ENCODE measurements at places on chromosomes 12 and 14.

DNA sequence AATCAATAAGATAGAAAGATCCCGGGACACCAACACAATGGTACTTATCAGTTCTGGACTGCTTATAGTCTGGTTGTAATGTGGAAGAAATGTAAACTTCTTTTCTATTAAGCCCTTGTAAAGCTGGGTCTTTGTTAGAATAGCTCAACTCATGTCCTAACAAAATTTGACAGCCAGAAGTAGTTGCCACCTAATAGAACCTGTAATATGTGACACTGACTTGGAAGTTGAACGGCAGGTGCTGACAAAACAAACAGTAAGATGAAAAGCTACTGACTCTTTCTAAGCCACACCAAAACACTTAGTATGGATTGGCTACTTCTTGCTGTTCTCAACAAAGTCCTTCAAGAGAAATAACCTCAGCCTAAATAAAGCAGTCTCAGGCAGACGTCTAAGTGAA, 56.6 kb downstream of the KIF21A start:
- no peak for DNase-seq

DNA sequence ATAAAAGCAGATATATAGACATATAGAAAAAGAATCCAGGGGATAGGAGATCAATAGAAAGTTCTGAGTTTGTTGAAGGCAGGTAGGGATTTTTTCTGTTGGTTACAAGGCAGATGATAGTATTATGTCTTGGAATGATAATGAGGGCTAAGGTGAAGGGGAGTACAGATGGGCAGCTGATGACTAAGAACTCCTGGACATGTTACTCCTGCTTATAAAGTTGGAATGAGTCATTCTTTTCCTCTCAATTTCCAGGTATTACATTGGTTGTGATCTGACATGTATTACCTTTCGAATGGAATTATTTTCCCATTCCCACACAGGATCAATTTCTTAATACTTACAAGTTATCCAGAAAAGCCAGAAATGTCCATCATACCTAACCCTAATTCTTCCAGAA, 545.2 kb upstream of the MGAT4C start:
- no peak for DNase-seq

GRCh38 chr14:77120771-77121743, 20.5 kb downstream of the ZDHHC22 start:
- no peak for DNase-seq

DNA sequence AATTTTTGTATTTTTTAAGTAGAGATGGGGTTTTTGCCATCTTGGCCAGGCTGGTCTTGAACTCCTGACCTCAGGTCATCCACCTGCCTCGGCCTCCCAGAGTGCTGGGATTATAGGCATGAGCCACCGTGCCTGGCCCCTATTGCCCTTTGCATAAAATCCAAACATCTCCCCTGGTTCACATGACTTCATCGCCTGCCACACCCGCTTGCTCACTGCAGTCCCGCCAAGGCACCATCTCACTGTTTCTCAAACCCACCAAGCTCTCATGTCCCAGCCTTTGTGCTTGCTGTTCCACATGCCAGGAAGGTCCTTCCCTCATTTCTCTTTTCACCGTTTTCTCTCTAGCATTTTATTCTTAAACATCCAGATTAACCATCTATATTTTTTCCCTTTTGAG, 9.7 kb downstream of the RHOF start:
- DNase-seq = no peak

DNA sequence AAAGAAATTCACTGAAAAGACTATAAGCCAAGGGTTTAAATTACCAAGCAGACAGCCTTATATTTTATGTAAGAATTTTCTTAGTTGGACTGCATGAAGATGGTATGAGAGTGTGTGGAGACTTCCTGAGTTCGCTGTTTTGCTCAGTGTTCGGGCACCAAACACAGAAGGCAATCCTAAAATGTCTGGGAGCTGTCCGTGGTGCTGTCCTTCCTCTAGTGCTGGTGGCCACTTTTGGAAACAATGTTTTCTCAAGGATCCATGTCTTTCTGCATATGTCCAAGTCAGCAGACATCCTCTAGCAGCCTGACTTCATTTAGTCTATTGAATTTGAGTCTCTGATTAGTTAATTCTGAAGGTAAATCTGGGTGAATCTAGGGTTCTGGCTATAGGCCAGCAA, 135.8 kb downstream of the SLC8A3 start:
- DNase-seq = peak; percentile 21

GRCh38 chr14:54252072-54252730, 144.6 kb upstream of the CDKN3 start:
- peak; percentile 68 for DNase-seq

DNA sequence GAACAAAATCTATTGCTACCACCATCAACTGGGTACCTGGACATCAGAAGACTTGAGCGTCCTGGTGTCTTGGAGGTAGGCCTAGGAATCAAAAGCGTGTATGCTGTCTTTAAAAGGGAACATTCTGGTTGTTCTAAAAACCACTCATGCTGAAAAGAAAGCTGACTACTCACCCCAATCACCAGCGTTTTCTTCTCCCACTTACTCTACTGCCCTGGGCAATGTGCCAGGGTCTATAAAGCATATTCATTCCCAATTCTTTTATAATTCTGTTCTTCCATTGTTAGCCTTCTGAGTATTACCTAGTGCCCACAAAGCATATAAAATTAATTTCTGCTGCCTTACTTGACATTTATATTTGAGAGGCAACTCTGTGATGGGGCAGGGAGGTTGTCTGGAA, 133.4 kb downstream of the KCNA5 start:
- DNase-seq = no peak

GRCh38 chr12:28242129-28242495, 51.9 kb downstream of the CCDC91 start:
- DNase-seq = no peak

GRCh38 chr12:56954958-56955355, 2.5 kb downstream of the RDH16 start:
- DNase-seq = no peak

- DNase-seq = no peak
Observed at GRCh38 chr14:73873660-73874059, 13.0 kb upstream of the ZNF410 start.

DNA sequence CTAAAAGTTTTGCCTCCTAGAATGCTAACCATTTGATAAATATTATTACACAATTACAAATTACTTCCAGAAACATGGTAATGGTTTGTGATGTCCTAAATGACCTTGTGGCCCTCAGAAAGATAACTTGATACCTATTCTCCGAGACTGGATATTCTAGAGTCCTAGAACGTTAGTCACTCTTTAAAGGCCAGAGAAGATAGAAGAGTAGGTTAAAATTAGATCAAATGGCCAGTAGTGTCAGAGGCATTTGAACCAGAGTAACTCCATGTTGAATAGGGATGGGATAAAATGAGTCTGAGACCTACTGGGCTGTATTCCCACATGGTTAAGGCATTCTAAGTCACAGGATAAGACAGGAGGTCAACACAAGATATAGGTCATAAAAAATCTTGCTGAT, 96.6 kb upstream of the ADAMTS20 start:
- no peak for DNase-seq

GRCh38 chr12:56616925-56617324, 13.2 kb downstream of the BAZ2A start:
- no peak for DNase-seq

DNA sequence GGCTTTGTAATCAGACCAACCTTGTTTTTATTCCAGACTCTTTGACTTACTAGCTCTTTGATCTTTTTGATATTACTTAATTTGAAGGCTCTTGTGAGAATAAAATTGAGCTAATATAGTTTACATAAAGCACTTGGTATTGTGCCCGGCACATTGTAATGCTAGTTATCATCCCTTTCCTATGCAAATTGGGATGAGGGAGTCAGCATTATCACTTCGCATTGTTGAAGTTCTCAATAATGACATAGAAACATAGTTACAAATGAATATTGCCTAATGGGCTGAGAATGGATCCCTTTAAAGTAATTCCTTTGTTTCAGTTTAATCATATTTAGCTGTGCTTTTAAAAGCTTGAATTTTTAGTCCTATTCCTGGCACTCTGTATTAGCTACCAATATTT, 36.6 kb downstream of the SUPT16H start:
- no peak for DNase-seq

GRCh38 chr14:60756847-60757246, 22.3 kb downstream of the MNAT1 start:
- DNase-seq = peak; percentile 24

DNA sequence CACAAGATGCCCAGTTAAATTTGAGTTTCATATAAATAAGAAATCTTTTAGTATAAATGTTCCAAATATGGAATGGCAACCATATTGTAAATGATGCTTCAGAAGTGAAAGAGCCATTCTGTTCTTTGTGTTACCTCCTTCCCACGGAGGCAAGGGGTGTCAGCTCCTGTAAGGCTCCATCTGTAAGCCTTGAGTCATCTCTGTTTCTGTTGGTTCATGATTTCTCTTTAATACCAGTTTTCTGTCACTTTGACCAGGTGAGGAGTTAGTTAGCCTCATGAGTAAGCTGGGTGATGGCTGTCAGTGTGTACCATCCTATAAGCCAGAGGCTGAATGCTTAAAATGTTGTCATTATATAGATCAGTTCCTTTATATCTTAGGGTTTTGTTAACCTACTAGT, 61.9 kb downstream of the TMEM30B start:
- no peak for DNase-seq

DNA sequence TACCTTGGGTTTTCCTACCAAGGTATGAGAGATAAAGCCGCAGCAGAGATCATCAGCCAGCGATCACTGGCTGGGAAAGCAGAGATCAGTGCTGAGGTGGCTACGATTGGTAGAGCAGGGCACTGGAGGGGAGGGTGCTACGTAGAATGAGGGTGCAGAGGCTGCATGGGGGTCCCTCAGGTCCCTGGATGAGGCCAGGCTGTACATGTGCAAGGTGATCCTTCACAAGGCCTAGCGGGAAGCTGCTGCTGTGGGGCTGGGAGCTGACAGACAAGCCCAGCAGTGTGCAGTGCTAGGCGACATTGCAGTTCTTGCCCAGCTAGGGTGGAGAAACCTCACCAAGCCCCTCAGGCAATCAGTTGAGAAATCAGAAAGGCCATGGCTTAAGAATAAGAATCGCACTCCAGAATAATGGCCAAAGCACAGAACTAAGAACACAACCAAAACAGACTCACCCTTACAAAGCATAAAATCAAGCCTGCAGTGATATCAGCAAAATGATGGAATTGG, 37.2 kb upstream of the GPR132 start:
- no peak for DNase-seq

- DNase-seq = peak; percentile 71
Observed at GRCh38 chr12:6914246-6914946, at the start of gene ENO2. Gene ENO2, plus strand, starts transcription at chr12:6914580. Its CDS starts 1,253 bp downstream, at chr12:6915833.

DNA sequence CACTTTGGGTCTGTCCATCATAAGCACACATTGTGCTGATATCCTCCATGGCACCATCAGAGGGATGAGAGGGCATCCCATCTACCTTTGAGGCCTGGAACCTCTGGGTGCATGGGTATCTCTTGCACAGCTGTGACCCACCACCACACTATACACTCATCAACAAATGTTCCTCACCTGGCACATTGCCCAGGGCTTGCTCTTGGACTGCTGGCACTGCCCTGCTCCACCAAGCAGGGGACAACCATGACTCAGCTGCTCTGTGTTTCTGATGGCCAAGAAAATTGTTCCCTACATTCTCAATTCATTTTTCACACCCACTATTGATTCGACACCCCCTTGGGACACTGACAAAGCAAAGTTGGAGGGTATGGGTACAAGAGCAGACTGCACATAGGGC, 155.5 kb downstream of the PTPRO start:
- DNase-seq = no peak

GRCh38 chr12:46508651-46509050, 136.1 kb upstream of the SLC38A2 start:
- DNase-seq = no peak

GRCh38 chr14:104432611-104433231, 146.8 kb upstream of the C14orf180 start:
- no peak for DNase-seq

- DNase-seq = peak; percentile 57
Observed at GRCh38 chr12:76719171-76720041, 44.5 kb upstream of the ZDHHC17 start.

DNA sequence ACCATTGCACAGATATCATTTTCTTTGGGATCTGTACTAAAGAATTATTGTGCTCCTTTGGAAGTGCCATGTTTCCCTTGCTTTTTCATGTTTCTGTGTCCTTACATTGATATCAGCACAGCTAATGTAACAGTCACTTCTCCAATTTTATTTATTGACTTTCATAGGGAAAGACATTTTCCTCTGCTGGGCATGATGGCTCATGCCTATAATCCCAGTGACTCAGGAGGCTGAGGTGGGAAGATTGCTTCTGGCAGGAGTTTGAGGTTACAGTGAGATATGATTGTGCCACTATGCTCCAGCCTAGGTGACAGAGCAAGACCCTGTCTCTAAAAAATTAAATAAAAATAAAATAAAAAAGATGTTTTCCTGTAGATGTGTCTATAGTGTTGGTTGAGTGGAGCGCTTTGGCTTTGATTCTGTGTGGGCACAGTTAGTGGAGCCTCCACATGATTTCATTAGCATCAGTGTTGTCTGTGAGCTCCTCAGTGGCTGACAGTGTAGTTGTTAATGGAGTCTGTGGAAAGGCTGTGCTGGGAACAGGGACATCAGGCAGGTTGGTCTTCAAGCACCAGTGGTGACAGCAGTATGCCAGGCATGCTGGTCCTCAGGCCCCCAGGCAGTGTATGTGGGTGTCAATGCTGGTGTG, 7.4 kb downstream of the OAS2 start:
- DNase-seq = no peak

DNA sequence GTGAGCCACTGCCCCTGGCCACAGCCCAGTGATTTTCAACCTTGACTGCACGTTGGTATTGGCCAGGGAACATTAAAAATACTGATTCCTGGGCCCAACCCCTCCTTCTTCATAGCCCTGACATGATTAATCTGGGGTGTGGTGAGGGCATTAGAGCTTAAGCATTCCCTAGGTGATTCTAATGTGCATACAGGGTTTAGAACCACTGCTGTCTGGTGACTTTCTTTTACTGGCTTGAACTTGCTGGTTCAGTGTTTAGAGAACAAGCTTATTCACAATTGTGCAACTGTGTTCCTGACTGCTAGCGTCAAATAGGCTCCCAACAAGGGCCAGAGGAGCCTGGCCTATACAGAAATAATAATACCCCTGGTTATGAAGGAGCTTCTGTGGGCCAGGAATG, 488.8 kb upstream of the CCDC196 start:
- DNase-seq = no peak

- DNase-seq = no peak
Observed at GRCh38 chr14:28057359-28058296, 709.0 kb upstream of the FOXG1 start.

- DNase-seq = no peak
Observed at GRCh38 chr12:57795354-57795753, 12.8 kb downstream of the TSFM start.

GRCh38 chr12:114174326-114174725, 208.2 kb upstream of the RBM19 start:
- no peak for DNase-seq

GRCh38 chr14:95889236-95889979, 12.8 kb downstream of the TUNAR start:
- DNase-seq = no peak

All from fibroblast of skin of right quadriceps (primary cell).